Activated CD4-positive, alpha-beta T cell treated with anti-CD3 and anti-CD28 coated beads, Interleukin-2, amount 50 U/mL, for 4 hours (primary cell): ENCODE measurements at places on chromosomes 11 and 22.
A peak's percentile ranks its signal among the peaks of the same experiment; 100 is the strongest.

- DNase-seq: no peak
Observed at GRCh38 chr22:27404441-27404840, 397.1 kb downstream of the MN1 start.

GRCh38 chr22:49351761-49352227 lies 475.9 kb downstream of the BRD1 start:
- no peak for DNase-seq

DNA sequence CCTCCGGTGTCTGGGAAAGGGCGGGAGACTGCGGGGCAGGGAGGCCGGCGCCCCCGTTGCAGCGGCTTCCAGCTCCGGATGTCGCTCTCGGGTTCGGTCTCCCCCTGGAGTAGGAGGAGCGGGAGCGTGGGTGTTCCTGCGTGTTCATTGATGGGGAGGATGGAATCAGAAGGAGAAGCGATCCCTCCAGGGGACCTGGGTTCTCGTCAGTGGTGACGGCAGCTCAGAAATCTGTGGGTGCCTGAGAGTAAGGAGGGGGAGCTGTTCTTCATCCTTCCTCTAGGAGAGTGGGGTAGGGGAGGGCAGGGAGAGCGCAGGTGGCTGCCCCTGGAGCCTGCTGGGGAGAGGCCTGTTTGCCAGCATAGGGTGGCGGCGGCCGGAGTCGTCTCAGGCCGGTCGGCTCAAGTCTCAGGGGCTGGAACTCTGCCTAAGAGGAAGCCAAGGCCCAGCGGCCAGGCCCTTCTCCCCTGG lies 1.1 kb downstream of the UBASH3B start:
- DNase-seq: peak; percentile 28

GRCh38 chr11:70476669-70477068 lies 78.3 kb downstream of the CTTN start:
- DNase-seq: no peak

DNA sequence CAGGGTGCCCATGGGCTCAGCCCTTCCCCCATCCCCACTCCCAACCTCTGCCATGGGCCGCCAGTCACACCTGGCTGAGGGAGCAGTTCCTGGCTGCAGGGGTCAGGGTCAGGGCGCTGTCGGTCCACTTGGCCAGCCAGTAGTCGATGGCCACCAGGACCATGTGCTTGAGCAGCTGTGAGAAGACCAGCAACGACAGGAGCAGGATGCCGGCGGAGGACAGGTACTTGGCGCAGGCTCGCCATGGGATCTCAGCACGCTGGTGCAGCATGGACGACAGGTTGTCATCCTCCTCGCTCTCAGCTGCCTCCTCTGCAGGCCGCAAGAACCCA lies 18.3 kb upstream of the KCNJ11 start:
- no peak for DNase-seq
